ENCODE measurements at places on chromosomes 3 and 15.

DNA sequence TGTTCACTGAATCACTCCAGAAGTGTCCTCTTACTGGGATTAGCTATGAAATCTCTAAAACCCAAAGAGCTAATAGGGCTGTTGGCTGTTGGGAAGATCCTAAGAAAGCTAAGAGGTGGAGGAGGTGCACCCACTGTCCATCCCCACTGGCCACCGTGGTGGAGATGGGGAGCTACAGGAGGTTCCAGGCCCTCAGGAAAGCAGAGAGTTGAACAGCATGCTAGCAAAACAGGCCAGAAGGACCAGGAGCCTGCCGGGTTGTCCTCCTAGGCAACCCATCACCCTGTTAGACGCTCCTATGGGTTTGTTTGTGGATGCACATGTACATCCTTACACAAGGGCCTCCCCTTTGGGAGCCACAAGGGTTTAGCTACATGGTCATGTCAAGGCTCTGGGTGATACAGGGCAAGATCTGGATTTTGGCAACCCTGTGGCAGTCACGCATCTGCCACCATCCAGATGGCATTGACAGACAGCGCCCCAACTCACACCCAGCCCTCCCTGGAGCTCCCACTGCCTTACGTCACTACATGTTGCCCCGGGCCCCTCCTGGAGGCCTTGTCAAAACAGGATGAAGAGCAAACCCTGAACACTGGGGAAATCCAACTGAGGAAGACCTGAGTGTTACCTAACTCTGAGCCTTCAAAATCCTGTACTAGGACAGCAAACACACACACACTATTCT, 208.1 kb downstream of the SLCO3A1 start:
- no peak for DNase-seq

- DNase-seq = no peak
Measured at GRCh38 chr3:108208831-108209230, 13.4 kb downstream of the IFT57 start.

GRCh38 chr3:119700269-119700919, 2.4 kb upstream of the CFAP91 start:
- no peak for DNase-seq

GRCh38 chr3:158313338-158313927, 203.5 kb downstream of the RSRC1 start:
- DNase-seq = no peak

- DNase-seq = no peak
Measured at GRCh38 chr3:45020534-45020933, 5.6 kb upstream of the CLEC3B start.

DNA sequence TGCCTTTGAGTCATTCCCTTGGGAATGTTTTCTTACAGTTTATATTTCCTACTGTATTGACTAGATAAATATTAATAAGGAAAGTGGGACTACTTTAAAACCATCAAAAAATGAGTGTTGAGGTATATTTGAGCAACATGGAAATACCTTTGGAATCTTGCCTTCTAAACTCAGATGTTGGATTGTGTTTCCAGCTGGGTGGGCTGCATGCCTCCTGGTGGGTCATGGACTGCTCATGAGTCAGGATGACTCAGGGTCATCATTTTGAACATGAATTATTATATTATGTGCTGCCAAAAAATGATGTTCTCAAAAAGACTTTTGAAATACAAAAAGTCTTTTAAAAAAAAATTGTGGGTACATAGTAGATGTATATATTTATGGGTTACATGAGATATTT, 41.1 kb upstream of the APH1B start:
- DNase-seq = no peak

DNA sequence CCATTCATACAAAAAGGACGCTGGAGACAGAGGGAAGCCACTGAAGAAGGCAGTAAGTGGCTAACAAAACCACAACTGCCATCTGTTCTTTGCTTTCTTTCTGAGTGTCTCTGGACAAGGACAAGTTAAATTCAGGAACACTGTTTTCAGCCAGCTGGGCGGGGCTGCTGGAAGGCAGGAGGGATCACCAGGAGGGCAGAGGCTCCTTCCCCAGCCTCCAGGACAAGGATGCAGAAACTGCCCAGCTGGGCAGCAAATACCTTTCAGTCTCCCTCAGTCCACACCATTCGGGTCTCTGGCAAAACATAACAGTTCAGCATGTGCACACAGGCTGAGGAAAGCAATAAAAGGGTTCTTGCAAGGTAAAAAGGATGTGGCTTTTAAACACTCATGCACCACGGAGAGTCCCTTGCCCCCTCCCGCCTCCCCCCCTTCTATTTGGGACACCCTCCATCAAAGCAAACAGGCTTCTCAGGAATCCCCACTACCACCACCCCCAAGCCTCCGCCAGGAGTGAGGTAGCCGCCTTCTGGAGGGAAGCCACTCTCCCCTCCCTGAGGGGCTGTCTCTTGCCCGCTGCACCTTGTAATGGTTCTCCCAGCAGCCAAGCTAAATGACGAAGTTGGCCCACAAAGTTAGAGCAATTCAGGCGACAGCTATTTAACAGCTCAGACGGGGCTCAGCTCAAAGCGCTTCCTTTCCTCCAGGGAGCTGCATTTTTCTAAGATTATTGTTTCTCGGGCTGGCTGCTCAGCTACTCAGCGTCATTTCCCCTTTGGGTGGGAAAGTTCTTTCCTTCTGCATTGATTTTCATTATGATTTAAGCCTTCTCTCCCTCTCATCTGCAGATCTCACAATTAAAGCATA, 3.8 kb downstream of the HEG1 start:
- peak; percentile 44 for DNase-seq

DNA sequence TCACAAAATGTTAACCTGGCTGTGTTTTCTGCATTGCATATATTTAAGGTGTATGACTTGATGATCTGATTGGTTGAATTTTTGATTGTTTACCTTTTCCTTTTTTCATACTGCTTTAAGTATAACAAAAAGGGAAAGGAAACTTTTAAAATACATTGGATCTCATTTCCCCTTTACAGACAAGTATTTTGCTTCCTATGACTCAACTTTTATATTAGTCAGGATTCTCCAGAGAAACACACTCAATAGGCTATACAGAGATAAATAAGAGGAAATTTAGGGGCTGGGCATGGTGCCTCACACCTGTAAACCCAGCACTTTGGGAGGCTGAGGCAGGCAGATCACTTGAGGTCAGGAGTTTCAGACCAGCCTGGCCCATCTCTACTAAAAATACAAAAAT, 205.8 kb downstream of the TJP1 start:
- no peak for DNase-seq

- no peak for DNase-seq
Measured at GRCh38 chr3:157120071-157120892, 39.7 kb downstream of the CCNL1 start.
